A549 treated with CpdA at 1 μM for 4 hours (cell line): ENCODE measurements at places on chromosomes 2 and 18. TPM values are rescaled to one million over a fixed set of nuclear protein-coding genes. Genes with fewer than 3 reads are reported as not detected.

CD8A gene
- 0.20 to 0.39 TPM (median 0.25 TPM) in 5 replicates for total RNA-seq

COLEC12 gene
- 0.03 to 0.07 TPM (median 0.06 TPM) in 3 of 5 replicates, not detected in the others for total RNA-seq

IL37 gene
- not detected in 5 replicates for total RNA-seq

GCG gene
- not detected in 5 replicates for total RNA-seq

GATA6 gene
- total RNA-seq = 1.9 to 2.8 TPM (median 2.7 TPM) in 5 replicates

SCLY gene
- 23.3 to 25.5 TPM (median 24.6 TPM) in 5 replicates for total RNA-seq

ASAP2 gene
- total RNA-seq = 27.8 to 37.4 TPM (median 34.4 TPM) in 5 replicates

CERS6 gene
- total RNA-seq = 14.3 to 16.3 TPM (median 15.1 TPM) in 5 replicates

FRZB gene
- total RNA-seq = 0.03 TPM in 1 of 5 replicates, not detected in the others

GAREM2 gene
- total RNA-seq = 7.5 to 9.7 TPM (median 7.6 TPM) in 5 replicates

UGT1A8 gene
- 0.03 to 0.08 TPM in 2 of 5 replicates, not detected in the others for total RNA-seq

CNGA3 gene
- not detected in 5 replicates for total RNA-seq

SESTD1 gene
- 14.3 to 28.3 TPM (median 21.7 TPM) in 5 replicates for total RNA-seq

CARF gene
- 0.47 to 1.4 TPM (median 1.3 TPM) in 5 replicates for total RNA-seq

INPP5D gene
- total RNA-seq = 0.49 to 1.1 TPM (median 0.75 TPM) in 5 replicates

RIT2 gene
- total RNA-seq = not detected in 5 replicates

SDC1 gene
- 161 to 205 TPM (median 186 TPM) in 5 replicates for total RNA-seq

COX5B gene
- 271 to 332 TPM (median 301 TPM) in 5 replicates for total RNA-seq

AKAIN1 gene
- total RNA-seq = not detected in 5 replicates

GALNT14 gene
- total RNA-seq = 47.6 to 55.5 TPM (median 52.7 TPM) in 5 replicates

HADHA gene
- total RNA-seq = 120 to 145 TPM (median 123 TPM) in 5 replicates

DES gene
- total RNA-seq = 0.05 to 0.17 TPM in 2 of 5 replicates, not detected in the others

ZBTB7C gene
- 0.03 to 0.10 TPM (median 0.06 TPM) in 5 replicates for total RNA-seq

MYO3B gene
- not detected in 5 replicates for total RNA-seq

CREG2 gene
- total RNA-seq = 5.9 to 9.7 TPM (median 7.8 TPM) in 5 replicates

SRD5A2 gene
- total RNA-seq = 0.02 to 0.04 TPM in 2 of 5 replicates, not detected in the others

IL36B gene
- total RNA-seq = 0.11 to 0.13 TPM in 2 of 5 replicates, not detected in the others

MALL gene
- 130 to 155 TPM (median 137 TPM) in 5 replicates for total RNA-seq

TIGD1 gene
- total RNA-seq = 4.6 to 5.1 TPM (median 4.9 TPM) in 5 replicates

ERFE gene
- 6.3 to 8.2 TPM (median 6.9 TPM) in 5 replicates for total RNA-seq

ATL2 gene
- total RNA-seq = 45.8 to 71.6 TPM (median 54.4 TPM) in 5 replicates

PSMA8 gene
- not detected in 5 replicates for total RNA-seq

KCNF1 gene
- 20.5 to 42.7 TPM (median 34.4 TPM) in 5 replicates for total RNA-seq
